LoVo (cell line): ENCODE measurements at places on chromosomes 6 and 20.

DNA sequence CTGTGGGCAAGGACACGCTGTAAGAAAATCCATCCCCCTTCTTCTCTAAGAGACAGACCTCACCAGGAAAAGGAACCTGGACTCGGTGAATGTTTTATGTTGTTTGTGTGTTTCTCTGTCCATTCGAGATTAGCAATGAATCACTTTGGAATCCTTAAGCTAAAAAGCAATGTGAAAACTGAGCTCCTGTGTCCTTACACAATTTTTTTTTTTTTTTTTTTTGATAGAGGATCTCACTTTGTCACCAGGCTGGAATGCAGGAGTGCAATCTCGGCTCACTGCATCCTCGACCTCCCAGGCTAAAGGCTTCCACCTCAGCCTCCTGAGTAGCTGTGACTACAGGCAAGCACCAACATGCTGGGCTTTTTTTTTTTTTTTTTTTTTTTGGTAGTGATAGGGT, 32.1 kb downstream of the BFSP1 start:
- no peak for DNase-seq

GRCh38 chr6:139903411-139904157, 529.1 kb upstream of the CITED2 start:
- no peak for DNase-seq

DNA sequence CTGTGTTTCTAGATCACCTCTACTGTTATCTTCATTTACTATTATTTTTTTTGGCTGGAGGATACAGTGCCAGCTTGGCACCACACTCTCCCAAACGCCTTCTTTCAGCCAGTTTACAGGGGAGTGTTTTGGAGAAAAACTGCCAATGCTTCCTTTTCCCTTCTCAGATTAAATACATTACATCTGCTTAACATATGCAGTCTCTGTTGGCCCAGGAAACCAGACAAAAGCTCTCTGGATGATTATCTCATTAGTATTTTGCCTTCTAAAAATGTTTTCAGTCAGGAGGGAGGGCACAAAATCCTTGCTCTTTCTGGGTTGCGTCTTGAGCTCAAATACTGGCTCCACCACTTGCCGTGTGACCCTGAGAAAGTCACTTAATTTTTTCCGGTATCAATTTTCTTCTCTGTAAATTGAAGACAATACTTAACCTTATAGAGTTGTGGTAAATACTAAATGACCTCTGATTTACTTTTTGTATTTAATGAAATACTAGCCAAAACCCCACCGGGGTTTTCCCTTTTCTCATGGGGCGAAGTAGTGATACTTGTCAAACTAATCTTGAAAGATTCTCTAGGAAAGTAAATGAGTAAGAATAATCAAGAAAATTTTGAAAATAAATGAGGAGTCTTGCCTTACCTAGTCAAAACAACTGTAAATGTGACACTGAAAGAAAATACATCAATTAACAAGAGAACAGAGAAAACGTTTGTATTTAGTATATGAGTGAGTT, 146.2 kb downstream of the MMS22L start:
- DNase-seq, result no peak

- DNase-seq, result no peak
These were observed 187.9 kb upstream of the ECI2 start for GRCh38 chr6:4323322-4323721.

DNA sequence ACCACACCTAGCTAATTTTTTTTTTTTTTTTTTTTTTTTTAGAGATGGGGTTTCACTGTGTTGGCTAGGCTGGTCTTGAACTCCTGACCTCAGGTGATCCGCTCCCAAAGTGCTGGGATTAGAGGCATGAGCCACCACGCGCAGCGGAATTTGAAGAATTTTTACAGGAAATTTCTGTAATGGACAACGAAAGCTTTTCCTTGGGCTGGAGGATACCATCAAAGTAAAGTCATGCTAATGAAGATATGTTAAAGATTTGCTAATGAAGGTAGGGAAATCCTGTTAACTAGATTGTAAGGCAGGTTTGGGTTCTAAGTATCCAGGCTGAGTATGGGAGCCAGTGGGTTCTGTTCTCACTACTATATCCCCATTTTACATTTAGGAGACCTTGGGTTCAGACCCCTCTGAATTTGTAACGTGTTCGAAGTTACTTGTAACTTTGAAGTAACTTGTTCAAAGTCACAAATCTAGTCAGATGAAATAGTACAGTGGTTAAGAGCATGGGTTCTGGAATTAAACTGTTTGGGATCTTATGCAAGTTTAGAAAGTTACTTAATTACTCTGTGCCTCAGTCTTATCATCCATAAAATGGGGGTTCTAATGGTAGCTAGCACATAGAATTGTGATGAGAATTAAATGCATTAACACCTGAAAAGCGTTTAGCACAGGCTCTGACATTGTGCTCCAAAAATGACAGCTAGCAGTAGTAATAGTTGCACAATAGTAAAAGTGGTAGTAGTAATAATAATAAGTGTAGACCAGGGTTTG, 123.4 kb upstream of the GPR6 start:
- DNase-seq, result no peak

DNA sequence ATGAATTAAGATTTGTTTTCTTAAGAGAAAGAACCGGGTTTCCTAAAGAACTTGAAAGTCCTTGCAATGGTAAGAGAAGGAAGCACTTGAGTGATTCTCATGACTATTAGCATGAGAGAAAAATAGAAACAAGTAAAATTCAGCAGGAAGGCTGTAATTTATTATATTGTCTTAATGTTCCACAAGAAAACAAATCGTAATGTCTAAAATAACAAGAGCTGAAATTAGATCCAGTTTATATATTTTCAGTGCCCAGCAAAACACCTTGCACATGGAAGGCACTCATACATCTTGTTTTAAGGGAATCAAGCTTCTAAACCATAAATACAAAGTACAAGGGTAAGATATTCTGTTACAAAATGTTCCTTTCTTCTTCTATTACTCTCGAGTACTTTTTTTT, 229.4 kb upstream of the PLN start:
- no peak for DNase-seq

- no peak for DNase-seq
These were observed 28.4 kb upstream of the FOXC1 start for GRCh38 chr6:1581120-1581991.

DNA sequence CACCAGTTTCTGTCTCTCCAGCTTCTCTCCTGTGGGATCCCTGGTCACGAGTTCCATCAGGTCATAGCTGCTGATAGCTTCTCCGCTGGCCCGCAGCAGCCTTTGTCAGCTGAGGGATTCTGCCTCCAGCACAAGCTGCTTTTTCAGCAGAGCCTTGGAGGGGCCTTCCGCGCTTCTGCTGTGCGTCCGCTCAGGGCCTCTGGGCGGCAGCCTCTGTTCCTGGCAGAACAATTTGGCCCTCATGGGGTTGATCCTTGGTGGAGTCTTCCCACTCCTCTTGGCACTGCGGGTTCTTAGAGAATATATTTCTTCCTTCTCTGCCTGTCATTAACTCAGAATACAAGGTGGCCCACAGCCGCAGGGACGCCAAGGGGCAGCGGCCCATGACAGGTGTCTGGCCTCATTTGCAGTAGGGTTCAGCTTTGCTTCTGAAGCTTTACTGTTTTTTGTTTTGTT, 158.8 kb downstream of the DTNBP1 start:
- DNase-seq, result no peak

GRCh38 chr6:28139860-28140543, 1.7 kb upstream of the ZKSCAN8 start:
- no peak for DNase-seq

DNA sequence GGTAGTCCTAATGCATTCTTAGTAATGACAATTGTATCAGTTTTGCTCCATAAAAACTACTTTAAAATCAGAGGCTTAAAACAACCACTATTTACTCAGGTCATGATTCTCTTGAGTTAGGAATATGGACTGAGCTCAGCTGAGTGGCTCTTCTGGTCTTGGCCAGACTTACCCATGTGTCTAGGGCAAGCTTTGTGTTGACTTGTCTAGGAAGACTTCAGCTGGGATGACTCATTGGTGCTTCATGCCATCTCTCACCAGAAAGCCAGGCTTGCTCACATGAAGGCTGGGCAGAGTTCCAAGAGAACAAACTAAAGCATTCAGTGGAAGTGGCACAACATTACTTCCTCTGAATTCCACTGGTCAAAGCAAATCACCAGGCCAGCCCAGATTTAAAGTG, 155.3 kb downstream of the DHX35 start:
- DNase-seq, result peak; percentile 84

DNA sequence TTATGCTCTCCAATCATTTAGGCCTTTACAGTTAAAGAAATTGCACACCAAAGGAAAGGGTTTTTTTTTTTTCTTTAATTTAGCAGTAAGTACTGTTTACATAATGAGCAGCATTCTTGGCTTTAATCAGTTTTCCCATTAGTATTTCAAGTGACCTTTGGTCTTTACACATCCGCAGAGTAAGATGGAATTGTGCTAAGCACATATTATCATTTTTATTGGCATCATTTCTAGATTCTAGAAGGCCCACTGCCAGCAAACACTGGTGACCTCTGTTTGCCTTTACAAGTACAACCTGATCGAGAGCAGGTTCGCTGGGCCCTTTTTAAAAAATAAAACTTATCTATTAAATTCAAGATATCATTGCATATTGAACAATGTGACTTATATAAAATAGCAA, 104.3 kb downstream of the ADGRG6 start:
- peak; percentile 38 for DNase-seq

- no peak for DNase-seq
These were observed 75.2 kb upstream of the ARHGAP18 start for GRCh38 chr6:129785047-129785755.

- no peak for DNase-seq
These were observed 11.8 kb downstream of the SMPDL3A start for GRCh38 chr6:122800906-122801305.

GRCh38 chr20:43975096-43975768, 60.6 kb downstream of the TOX2 start:
- DNase-seq, result peak; percentile 76

DNA sequence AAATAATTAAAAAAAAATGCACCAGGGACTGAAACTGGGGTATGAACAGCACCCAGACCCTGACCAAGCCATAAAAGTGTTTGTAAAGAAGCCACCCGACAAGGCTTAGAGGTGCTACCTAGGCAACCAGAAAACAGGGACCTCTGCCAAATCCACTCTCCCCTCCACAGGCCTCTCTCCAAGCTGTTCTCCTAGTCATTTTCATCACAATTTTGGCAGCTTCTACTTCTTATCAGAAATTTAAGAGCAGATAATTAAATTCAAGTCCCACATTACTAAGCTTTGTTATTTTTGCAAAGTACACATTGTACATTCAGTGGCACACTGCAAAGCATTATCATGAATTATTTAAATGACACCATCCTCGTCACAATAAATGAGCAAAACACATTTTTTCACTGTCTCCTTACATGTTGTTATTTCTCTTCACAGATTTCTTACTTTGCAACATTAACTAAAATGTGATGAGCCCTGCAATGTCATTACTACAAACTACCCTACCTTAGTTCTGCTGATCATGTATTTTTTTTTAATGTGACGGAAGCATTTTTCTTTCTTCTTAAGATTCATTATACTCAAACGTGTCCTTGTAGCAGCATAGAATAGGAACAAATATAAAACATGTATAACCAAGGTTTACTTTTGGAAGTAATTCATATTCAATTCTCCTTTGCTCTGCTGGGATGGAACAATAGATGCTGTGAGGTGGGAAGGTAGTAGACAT, 38.1 kb downstream of the ECT2L start:
- DNase-seq, result no peak

GRCh38 chr20:24987873-24988835, 4.4 kb downstream of the APMAP start:
- no peak for DNase-seq

DNA sequence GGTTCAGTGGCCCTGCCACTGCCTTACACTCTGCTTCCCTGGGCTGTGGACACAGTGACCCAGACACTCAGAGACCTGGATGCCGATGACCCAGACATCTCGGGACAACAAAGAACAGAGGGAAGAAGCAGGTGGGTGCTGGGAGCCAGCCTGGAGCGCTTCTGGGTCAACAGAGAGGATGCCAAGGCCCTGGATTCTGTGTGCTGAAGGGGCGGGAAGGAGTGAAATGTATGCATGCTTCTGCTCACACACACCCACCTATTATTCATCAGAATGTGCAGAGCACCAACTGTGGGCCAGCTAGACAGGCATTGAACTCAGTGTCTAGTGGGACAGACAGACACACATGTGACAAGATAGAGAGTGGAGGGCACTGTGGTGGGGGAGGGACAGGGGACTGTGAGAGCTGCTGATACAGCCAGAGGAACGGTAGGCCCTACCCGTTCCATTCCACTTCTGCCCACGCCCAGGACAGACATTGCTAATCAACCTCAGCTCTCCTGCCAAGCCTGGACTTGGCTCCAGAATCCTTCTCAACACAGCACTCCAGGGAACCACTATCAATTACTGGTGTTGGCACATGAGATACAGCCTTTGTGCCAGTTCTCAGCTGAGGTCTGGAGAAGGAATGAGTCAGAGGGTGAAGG, 20.2 kb downstream of the KCNK15 start:
- peak; percentile 24 for DNase-seq

- no peak for DNase-seq
These were observed 17.8 kb downstream of the TOMM34 start for GRCh38 chr20:44942264-44942973.

DNA sequence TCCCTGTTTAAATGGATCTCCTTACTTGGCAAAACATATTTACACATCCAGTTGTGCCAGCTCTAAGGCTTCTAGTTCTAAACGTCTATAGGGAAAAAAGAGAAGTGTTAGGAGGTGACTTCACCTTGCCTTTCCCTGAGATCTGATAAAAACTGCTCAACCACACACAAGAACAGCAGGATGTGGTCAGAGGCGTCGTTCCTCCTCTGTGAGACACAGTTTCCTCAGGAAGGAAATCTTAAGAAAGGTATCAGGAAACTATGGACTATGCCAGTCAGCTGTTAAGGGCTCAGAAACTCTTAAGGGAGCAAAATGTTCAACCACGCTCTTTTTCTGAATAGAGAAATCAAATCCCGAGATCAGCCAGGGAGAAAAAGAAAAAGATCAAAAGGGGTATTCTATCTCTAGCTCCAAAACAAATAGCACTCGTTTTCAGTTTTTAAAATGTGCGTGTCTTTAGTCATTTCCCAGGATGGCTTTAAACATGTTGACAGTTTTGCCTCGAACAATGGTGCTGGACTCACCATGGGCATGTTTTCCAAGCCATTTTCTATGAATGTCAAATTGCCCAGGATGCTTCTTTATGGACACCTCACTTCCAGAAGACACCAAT, 154.5 kb downstream of the HACE1 start:
- DNase-seq, result no peak

- no peak for DNase-seq
These were observed 16.1 kb upstream of the ROS1 start for GRCh38 chr6:117441824-117442264.
